ENCODE measurements at places on chromosomes 13 and 19. TPM values are rescaled to one million over a fixed set of nuclear protein-coding genes. Genes with fewer than 3 reads are reported as not detected.

DNA sequence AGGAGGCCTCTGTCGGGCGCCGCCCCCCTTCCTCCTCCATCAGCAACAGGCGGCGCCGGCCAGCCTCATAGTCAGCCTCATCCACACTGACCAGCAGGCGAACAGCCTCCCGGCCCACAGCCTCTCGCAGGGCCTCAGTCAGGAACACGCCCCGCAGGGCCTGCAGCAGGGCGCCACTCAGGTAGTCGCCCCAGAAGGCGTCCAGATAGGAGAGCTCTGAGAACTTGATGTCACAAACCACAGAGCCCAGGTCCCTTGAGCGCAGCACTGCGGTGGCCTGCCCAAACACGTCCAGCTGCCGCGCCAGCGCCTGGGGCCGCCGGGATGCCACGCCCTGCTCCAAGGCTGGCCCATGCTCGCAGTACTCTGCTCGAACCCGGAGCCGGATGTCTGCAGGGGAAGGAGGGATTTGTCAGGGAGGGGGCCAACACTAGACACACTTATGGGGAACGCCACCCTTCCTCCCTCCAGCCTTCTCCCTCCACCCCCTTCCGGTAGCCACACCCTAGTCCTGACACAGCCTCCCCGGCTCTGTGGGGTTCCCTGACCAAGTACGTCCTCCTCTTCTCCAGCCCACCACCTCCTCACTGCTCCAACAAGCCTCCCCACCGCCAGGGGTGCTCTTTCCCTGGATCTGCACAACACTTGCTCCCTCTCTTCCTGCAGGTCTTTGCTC is 17.9 kb downstream of the DEDD2 start:
- DNase-seq, result peak; percentile 92

DNA sequence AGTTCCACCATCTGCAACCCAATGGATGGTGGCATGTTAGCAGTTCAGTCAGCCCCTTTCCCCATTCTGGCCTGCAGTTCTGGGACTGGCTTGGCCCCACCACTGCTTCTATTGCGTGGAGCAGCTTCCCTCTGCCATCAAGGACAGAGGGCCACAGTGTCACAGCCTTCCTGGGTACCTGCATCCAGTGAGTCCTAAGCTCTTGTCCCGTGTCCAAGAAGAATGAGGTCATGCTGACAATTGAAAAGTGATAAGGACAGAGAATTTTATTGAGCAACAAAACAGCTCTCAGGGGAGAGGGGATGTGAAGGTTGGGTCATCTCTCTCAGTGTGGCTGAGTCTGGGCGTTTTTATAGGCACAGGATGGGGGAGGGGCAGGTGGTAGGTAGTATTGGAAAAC is 33.5 kb upstream of the SIN3B start:
- no peak for DNase-seq

GRCh38 chr19:42628411-42629140 is 33.9 kb upstream of the CEACAM8 start:
- DNase-seq, result no peak

GRCh38 chr13:111990362-111990761 is 76.6 kb upstream of the SOX1 start:
- no peak for DNase-seq

DNA sequence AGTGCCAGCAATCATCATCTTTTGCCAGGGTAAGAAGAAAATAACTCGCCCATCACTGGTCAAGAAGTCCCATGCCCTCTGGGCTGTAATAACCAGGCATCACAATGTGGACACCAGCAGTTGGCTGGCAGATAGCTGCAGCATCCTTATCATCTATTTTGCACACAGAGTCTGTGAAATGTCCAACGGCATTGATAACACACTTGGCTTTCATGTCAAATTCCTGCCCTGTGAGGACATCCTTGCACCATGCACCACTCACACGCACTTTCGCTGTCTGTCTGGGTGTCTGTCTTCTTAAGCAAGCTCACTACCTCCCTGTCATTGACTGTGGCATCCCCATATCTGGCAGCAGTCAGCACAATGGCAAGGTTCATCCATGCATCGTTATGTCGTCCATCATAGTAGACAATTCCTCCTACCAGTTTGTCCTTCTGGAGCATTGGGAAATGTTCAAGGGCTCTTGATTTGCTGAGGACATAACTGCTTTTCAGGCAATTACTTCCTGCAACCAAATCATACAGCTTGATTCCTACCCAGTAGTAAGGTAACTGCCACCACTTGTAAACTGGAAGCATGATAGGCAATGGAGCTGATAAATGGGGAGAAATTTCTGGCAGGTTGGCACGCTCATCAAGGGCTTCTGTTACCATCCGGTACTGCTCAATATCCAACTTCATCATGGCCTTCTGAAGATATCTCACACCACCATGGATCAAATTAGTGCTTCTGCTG is 6.8 kb upstream of the ZSCAN5A start:
- no peak for DNase-seq

DNA sequence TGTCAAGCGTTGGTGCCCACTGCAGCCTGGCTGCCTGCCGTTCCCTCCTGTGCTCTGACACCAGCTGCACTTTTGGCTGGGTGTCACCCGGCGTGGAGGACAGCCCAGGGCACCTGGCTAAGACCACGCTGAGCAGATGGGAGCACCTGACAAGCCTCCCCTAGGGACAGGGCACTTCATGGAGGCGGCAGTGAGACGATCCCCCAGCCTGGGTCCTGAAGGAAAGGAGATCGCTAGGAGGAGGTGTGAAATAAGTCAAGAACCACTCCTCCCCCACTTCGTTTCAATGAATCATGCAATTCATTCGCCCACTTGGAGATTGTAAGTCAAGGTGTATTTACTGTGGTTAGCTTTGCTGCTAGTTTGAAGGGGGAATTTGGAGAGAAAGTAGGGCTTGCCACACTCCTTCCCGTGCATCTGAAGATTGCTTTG is 38.8 kb downstream of the VSTM2B start:
- no peak for DNase-seq

GRCh38 chr13:102974317-102975087 is 91.7 kb downstream of the SLC10A2 start:
- no peak for DNase-seq

DNA sequence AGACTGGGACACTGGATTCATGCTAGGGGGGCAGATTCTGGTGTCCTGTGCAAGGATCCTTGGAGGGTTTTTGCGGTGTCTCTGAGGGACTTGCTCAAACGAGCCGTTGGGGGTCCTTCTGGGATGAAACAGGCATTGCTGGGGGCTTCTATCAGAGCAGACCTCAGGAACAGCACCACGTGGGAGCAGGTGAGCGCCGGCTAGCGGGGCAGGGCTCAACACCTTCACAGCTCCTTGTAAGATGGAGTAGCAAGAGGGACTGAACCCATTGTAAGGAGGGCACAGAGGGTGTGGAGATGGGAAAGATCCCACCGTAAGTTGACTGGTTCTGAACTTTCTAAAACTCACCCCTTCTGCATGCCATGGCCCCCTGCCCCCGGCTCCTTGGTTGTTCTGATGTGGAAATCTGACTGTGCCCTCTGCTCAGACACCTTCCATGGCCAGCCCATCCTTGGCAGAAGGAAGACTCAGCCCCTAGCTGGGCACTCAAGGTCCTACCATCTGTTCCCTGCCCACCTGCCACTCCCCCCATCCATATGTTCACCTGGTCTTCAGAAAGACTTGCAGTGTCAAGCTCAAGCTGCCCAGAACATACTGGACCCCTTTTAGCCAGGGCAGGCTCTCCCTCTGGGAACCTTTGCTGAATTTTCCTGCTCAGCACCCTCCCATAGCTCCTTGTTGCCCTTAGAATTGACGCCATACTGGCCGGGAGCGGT is 1.2 kb downstream of the SLC27A1 start:
- DNase-seq, result no peak

DNA sequence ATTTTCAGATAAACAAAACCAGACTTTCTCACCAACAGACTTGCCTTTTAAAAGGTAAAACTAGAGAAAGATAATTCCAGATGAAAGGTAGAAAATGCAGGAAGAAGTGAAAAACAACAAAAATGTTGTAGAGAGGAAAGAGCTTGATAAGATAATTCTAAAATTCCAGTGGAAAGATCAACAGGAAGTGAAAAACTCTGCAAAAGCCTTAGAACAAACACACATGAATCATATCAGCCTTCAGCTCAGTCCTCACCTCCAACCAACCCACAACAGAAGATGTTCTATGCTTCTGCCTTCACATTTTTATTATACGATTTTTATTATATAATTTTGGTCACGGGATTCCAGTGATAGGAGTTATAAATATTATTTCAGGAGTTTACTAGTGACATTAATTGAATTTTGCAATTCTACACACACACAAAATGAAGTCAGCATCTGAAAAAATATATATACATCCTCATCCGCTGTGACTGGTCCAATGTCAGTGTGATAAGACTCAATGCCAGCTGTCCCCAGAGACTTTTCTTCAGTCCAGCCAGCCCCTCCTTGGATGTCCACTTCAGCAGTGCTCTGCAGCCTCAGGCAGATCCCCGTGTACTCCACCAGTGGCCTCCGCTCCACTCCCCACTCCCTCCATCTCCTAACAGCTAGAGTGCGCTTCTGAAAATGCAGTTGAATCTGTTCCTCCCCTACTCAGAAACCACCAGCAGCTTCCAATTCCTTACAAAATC is 57.9 kb downstream of the GADD45B start:
- no peak for DNase-seq

DNA sequence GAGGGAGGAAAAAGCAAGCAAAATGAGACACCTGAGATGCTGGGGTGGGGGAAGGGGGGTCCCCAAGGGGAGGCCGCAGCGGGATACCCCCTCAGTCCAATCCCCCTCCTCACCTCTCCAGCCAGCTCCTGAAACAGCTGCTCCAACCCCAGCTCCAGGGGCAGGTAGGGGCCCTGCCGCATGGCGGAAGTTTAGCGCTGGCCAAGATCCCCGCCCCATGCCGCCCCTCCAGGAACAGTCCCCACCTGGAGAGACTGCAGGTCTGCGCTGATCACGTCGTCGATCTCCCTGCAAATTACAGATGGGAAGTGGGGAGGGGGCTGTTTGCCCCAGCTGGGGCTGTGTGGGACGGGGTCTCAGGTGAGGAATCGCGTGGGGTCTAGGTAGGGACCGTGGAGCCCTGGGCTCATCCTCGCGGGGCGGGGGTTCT is 9.0 kb downstream of the CAPN12 start:
- no peak for DNase-seq

GRCh38 chr13:40269086-40269485 is 397.4 kb downstream of the FOXO1 start:
- DNase-seq, result no peak

FAM124A gene
- 4.6 TPM for total RNA-seq

KLK5 gene
- total RNA-seq, result not detected

NFIX gene
- 123 TPM for total RNA-seq
